ENCODE measurements at places on chromosomes 7 and 10. TPM values are rescaled to one million over a fixed set of nuclear protein-coding genes. Genes with fewer than 3 reads are reported as not detected.

PTPN12 gene
- 67.1 TPM for total RNA-seq

NME8 gene
- total RNA-seq = not detected

CLRN3 gene
- 1.1 TPM for total RNA-seq

SLC26A3 gene
- total RNA-seq = 0.79 TPM

CYP17A1 gene
- not detected for total RNA-seq

SPDYE6 gene
- total RNA-seq = not detected

SFMBT2 gene
- not detected for total RNA-seq

GPR85 gene
- not detected for total RNA-seq

TET1 gene
- 19.1 TPM for total RNA-seq

FOXK1 gene
- 50.8 TPM for total RNA-seq

GRCh38 chr7:123876557-123877256, 31.7 kb downstream of the HYAL4 start:
- no peak for DNase-seq
- H3K4me3 ChIP-seq = no peak overlapping the region
- no peaks in the 10 kb centered on the region for H3K4me1 ChIP-seq

GRCh38 chr7:66167773-66168387, 37.3 kb upstream of the TPST1 start:
- H3K27ac ChIP-seq = no peak overlapping the region
- no peaks in the 10 kb centered on the region for H3K36me3 ChIP-seq
- H3K4me3 ChIP-seq = no peak overlapping the region

DNA sequence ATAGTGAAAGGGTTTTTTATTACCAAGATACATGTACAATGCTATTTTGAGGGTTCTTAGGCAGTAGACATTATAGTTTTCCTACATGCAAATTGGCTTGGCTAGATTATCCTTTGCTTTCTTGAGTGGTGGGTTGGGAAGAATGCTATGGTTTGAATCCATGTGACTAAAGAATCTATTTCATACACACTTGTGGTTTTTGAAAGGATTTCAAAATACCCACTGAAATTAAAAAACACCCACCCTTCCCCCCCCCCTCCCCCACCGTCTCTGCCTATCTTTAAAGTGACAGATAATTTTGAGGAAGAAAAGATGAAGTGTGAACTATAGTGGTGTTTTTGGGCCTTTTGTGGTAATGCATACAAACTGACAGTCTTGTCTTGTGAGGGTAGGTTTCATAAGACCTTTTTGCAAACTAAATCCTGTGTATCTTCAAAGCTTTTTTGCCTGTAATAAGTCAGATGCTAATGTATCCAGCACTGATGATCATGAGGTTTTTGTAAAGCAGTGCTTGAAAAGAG, 90.9 kb downstream of the TPST1 start:
- no peak overlapping the region for H3K4me3 ChIP-seq
- H3K4me1 ChIP-seq = peaks cover 7% of the 10 kb centered on the region
- H3K27ac ChIP-seq = no peak overlapping the region
- DNase-seq = no peak

GRCh38 chr10:115026746-115027140, 66.4 kb upstream of the ATRNL1 start:
- H3K27me3 ChIP-seq = no peaks in the 10 kb centered on the region
- no peaks in the 10 kb centered on the region for H3K4me1 ChIP-seq
- no peak overlapping the region for H3K4me3 ChIP-seq
- no peak for DNase-seq

- H3K4me3 ChIP-seq = no peak overlapping the region
- H3K27ac ChIP-seq = no peak overlapping the region
- no peaks in the 10 kb centered on the region for H3K4me1 ChIP-seq
- peaks cover 7% of the 10 kb centered on the region for H3K36me3 ChIP-seq
These were observed 33.7 kb downstream of the NRBF2 start for GRCh38 chr10:63166742-63167258.

DNA sequence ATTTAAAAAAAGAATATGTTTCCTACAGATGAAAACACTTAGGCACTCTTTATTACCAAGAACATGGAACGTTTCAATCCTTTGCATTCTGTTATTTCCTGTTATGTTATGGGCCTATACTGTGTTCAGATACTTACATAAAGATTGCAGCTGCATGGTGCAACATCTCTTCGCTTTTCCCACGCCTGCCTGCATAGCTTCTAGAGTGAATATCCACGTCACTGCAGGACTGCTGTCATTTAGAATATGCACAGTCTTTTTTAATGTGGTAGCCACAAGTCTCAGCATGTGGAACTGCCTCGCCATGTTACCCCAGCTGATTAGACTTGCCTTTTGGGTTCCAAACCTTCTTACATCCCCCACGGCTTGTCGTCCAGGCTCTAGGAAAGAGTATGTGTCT, 69.6 kb upstream of the GATA3 start:
- H3K36me3 ChIP-seq = no peaks in the 10 kb centered on the region
- DNase-seq = no peak
- H3K4me3 ChIP-seq = no peak overlapping the region
- no peak overlapping the region for H3K27ac ChIP-seq
- H3K27me3 ChIP-seq = no peaks in the 10 kb centered on the region

GRCh38 chr10:24857031-24857725, 95.2 kb downstream of the PRTFDC1 start:
- DNase-seq = no peak
- no peaks in the 10 kb centered on the region for H3K27me3 ChIP-seq
- peaks cover 3% of the 10 kb centered on the region for H3K4me1 ChIP-seq
- no peak overlapping the region for H3K27ac ChIP-seq
- H3K36me3 ChIP-seq = no peaks in the 10 kb centered on the region
- H3K4me3 ChIP-seq = no peak overlapping the region

DNA sequence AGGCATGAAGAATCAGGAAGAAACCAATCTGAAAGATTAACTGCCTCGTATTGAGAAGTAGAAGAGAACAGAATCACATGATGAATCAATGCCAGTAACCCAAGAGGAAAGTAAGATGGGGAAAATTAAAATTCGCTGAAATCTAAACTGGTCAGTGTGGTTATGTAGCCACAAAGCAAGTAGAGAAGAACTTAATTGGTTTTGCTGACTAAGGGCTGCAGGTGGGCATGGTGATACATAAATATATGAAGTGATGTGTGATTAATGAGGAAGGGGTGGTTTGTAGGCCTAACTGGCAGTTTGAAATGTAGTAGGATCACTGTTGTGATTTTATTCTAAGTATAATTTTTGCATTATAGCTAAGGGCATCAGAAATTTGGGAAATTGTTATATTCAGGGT, 83.5 kb upstream of the LRRTM3 start:
- no peaks in the 10 kb centered on the region for H3K4me1 ChIP-seq
- H3K27ac ChIP-seq = no peak overlapping the region
- no peaks in the 10 kb centered on the region for H3K27me3 ChIP-seq
- H3K4me3 ChIP-seq = no peak overlapping the region
- no peak for DNase-seq

- H3K36me3 ChIP-seq = no peaks in the 10 kb centered on the region
- no peak overlapping the region for H3K27ac ChIP-seq
- DNase-seq = no peak
- H3K4me3 ChIP-seq = no peak overlapping the region
- no peaks in the 10 kb centered on the region for H3K4me1 ChIP-seq
These were observed 123.7 kb downstream of the CUL2 start for GRCh38 chr10:34966451-34966850.

DNA sequence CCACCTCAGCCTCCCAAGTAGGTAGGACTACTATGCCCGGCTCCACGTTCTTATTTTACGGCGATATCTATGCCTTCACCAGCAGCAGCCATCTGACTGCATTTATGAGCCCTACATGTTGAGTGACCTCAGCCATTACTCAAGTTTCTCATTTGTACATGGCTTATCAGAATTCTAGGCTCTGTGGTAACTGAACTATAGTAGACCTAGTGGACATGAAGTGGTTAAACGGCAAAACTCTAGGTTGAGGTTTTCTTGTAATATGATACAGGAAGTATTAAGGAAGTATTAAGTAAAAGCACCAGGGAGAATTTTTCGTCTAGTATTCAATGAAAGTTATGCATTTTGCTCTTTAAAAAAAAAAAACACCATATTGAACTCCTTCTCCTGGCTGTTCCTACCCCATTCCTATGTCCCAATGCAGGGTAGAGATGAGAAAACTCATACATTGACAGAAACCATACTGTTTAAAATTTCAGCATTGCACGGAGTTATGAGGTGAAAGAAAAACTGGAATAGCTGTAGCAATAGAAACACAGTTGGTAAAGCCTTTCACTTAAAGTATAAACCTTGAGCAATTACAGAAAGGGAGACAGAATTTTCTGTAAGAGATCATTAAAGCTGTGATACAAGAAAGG, 39.8 kb upstream of the EPC1 start:
- H3K4me3 ChIP-seq = no peak overlapping the region
- no peaks in the 10 kb centered on the region for H3K36me3 ChIP-seq
- no peaks in the 10 kb centered on the region for H3K27me3 ChIP-seq
- H3K4me1 ChIP-seq = no peaks in the 10 kb centered on the region

DNA sequence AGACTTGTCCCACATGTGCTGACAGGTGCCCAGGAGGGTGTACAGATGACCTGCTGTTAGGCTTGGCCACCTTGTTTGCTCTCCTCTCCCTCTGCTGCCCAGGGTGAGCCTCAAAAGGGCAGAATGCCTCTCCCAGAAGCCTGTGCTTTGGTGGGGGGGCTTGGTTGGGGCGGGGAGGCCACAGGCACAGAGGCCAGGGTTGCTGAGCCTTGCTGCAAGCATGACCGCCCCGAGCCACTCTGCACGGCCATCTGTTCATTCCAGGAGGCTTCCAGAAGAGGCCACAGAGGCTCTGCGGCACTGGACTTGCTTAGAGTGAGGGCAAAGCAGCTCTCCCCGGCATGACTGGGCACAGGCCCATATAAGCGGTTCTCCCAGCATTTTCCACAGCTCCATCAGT, 190.8 kb downstream of the GLRX3 start:
- no peak overlapping the region for H3K4me3 ChIP-seq
- H3K27ac ChIP-seq = no peak overlapping the region
- H3K4me1 ChIP-seq = no peaks in the 10 kb centered on the region
- H3K27me3 ChIP-seq = no peaks in the 10 kb centered on the region

DNA sequence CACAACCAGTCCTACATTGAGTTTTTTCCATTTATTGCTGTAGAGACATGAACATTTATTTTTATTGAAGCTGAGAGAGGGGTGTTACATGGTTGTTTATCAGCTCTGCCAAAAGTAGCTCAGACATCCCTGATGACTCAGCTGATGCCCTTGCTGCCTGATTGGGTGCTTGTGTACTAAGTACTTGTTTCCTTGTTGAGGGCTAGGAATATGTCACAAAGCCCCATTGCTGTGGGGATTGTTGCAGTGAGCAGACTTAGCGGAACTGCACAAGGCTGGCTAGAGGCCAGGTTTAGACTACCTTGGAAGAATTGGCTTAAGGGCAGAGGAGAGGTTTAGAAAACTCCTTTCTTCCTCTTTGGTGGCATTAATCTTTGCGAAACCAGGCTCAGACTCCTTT, 110.6 kb downstream of the AUTS2 start:
- DNase-seq = no peak
- H3K4me1 ChIP-seq = no peaks in the 10 kb centered on the region
- H3K27me3 ChIP-seq = no peaks in the 10 kb centered on the region
- no peaks in the 10 kb centered on the region for H3K36me3 ChIP-seq
- no peak overlapping the region for H3K27ac ChIP-seq

DNA sequence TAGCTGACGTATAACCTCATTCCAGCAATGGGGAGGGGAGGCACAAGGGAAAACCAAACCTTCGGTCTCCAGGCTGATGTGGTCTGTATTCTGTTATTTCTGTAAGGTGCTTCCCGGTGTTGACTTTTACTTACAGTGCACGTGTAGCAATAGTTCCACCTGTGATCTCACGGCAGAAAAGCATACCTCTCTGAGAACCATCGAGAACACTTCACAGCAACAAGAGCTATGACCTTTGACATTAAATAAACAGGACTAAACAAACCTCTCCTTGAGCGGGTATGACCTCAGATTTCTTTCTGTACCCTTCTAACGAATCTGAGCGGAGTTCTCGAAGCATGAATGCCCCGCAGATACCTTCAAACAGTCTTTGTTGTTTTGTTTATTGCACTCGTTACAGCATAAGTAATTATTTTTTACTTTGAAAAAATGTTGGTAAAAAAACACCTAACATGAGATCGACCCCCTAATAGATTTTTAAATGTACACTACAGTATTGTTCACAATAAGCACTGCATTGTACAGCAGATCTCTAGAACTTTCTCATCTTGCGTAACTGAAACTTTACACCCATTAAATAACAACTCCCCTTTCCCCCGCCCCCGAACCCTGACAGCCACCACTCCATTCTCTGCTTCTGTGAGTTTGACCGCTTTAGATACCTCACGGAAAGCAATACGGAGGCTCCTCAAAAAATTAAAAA, 282.3 kb downstream of the GATA3 start:
- DNase-seq = peak; percentile 52
- H3K4me3 ChIP-seq = 0 out of 2 replicates have a peak overlapping the region, but pooled peaks have one; percentile 8
- H3K4me1 ChIP-seq = peaks cover 8% of the 10 kb centered on the region

DNA sequence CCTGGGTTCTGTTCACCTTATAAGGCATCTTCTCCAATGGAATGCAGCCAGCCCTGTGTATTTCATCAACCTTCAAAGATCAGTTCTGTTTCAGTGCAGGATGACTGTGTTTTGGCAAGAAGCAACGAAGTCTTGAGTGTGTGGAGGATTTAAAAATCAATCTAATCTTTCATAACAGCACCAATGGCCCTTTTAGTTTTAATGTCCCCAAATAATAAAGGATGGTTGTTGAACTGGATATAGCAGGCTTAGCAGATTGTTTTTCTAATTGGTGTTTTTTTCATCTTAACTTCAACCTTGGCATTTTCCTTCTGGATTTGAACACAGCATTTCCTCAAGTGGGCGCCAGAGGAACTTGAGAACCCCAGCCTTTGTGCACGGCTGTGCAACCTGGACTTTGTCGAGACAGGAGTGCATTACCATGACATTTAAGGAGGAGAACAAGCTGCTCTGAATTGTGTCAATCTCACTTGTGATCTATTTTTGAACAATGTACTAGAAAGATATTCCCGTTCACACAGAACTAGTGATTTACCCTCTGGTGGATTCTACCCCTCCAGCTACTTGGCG, 313.3 kb upstream of the AKR1E2 start:
- no peaks in the 10 kb centered on the region for H3K27me3 ChIP-seq
- H3K4me1 ChIP-seq = no peaks in the 10 kb centered on the region
- no peak overlapping the region for H3K4me3 ChIP-seq
- peak; percentile 58 for DNase-seq
- no peaks in the 10 kb centered on the region for H3K36me3 ChIP-seq

DNA sequence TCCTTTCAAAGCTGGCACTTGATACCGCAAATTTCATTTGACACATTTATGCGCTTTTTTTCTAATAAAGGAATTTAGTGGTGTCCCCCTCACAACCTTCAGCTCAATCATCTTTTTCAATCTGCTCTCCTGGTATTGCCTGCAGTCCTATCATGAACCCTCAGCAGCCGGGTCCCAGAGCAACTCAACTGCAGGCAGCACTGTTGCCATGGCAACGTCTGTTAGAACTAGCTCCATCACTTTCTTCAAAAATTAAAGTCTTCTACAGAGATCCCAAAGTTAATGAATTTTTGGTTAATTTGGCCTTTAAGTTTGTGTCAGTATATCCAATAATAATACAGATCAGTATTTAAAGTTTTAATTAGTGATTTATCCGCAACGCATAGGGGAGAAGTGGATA, 136.1 kb upstream of the TARP start:
- no peaks in the 10 kb centered on the region for H3K4me1 ChIP-seq
- no peak overlapping the region for H3K4me3 ChIP-seq
- no peak for DNase-seq
- no peak overlapping the region for H3K27ac ChIP-seq

GRCh38 chr7:8982338-8982992, 549.1 kb downstream of the NXPH1 start:
- H3K4me3 ChIP-seq = no peak overlapping the region
- no peaks in the 10 kb centered on the region for H3K36me3 ChIP-seq
- H3K27me3 ChIP-seq = no peaks in the 10 kb centered on the region
- DNase-seq = no peak
- H3K4me1 ChIP-seq = no peaks in the 10 kb centered on the region

Data from Caco-2 (cell line).